ENCODE measurements at places on chromosomes 3 and 15.
A peak's percentile ranks its signal among the peaks of the same experiment; 100 is the strongest.

- no peak for DNase-seq
Observed at GRCh38 chr15:65856821-65857455, 12.4 kb upstream of the RAB11A start.

GRCh38 chr3:171936191-171936841, 93.2 kb downstream of the TMEM212 start:
- DNase-seq = no peak

DNA sequence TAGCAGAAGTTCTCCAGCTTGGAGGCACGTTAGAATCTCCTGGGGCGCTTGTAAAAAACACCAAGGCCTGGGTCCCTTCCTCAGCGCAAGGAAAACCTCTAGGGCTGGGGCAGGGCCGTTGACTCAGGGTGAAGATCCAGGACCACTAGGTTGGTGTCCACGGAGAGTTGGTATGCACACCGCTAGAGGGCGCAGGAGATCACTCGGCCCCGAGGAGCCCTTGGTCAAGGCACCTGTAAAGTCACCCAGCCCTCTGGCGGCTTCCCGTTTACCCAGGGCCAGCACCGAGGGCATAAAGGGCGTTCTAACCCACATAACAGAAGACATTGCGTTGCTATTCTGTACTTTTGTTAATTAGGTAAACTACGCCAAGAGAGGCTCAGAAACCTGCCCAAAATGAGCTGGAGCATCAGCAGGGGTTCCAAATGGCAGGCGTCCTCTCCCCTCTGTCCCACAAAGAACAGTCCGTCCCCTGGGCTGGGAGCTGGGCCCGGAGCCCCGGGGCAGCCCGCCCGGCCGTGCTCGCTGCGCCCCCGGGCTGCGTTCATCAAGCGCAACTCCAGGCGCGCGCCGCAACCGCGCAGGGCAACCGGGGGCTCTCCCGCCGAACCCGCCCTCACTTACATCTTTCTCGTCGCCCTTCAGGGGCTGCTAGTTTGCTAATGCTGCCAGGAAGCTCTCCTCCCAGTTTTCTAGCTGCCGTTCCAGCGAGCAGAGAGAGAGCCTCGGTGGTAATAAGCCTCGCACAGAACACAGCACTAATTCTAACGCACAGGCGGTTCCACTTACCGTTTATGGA, 332.1 kb downstream of the ARRDC4 start:
- no peak for DNase-seq

GRCh38 chr3:151379083-151379734, 5.3 kb downstream of the P2RY12 start:
- no peak for DNase-seq

DNA sequence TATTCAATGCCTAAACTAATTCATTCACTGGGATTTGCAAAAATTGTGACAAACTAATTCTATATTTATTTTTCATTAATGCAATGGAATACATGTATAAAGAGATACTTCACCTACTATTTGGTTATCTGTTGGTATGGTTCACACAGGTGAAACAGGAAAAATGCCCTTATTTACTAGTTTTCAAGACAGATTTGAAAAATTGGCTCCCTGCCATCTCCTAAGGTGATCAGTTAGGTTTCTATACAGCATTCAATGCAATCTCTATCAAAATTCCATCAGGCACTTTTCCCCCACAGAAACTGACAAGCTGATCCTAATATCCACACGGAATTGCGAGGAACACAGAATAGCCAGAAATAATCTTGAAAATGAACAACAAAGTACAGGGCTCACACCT, 101.1 kb downstream of the DLG1 start:
- no peak for DNase-seq

- DNase-seq = peak; percentile 42
Observed at GRCh38 chr3:127888564-127889107, 26.4 kb upstream of the KBTBD12 start.

- DNase-seq = no peak
Observed at GRCh38 chr15:41861736-41862356, 23.2 kb downstream of the PLA2G4B start.

- no peak for DNase-seq
Observed at GRCh38 chr15:63915209-63915872, 81.6 kb upstream of the HERC1 start.

Data from left hindlimb (tissue), 1 donor.